NCI-H1436 treated with DMSO at 0.1 percent for 48 hours (cell line): ENCODE measurements at places on chromosomes 12 and 14.

- no peak for DNase-seq
These were observed 32.1 kb downstream of the FMNL3 start for GRCh38 chr12:49675137-49675536.

GRCh38 chr14:99996951-99997571 lies 68.2 kb upstream of the EVL start:
- no peak for DNase-seq

GRCh38 chr12:69508621-69509020 lies 38.4 kb downstream of the FRS2 start:
- no peak for DNase-seq

GRCh38 chr14:53640695-53641094 lies 315.9 kb downstream of the BMP4 start:
- DNase-seq = no peak

DNA sequence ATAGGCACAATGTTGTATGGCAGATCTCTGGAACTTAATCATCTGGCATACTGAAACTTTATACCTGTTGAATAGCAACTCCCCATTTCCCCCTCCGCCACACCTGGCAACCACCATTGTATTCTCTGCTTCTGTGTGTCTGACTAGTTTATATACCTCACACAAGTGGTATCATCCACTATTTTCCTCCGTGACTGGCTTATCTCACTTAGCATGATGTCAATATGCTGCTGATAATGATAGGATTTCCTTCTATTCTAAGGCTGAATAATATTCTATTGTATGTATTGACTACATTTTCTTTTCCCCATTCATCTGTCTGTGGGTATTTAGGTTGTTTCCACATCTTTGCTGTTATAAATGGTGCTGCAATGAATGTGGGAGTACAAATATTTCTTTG lies 21.5 kb downstream of the BRMS1L start:
- no peak for DNase-seq

DNA sequence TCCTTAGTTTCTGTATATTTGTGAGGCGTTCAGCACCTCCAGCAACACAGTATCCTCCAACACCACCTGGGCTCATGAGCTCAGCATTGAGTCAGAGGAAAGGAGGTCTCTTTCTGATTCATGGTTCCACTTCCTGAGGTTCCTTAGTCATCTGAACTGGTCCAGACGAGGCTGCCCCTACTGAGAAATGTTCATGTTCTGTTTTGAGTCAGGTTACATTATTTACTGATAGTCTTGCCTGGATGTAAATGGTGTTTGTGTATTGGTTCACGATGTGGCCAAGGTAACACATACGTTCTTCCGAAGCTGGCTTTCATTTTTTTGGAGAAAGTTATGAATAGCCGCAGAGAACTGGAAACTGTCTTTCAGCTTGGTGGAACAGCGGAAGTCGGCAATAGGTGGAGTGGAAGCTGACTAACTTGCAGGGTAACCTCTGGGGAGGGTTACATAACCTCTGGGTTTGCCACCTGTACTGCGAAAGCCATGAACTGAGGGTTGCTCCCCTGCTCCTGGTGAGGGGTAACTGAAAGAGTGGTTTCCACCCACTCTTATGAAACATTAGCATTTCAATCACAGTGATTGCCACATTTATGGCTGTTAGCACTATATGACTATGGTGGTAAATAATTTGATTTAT lies 42.2 kb upstream of the MANSC4 start:
- DNase-seq = no peak

DNA sequence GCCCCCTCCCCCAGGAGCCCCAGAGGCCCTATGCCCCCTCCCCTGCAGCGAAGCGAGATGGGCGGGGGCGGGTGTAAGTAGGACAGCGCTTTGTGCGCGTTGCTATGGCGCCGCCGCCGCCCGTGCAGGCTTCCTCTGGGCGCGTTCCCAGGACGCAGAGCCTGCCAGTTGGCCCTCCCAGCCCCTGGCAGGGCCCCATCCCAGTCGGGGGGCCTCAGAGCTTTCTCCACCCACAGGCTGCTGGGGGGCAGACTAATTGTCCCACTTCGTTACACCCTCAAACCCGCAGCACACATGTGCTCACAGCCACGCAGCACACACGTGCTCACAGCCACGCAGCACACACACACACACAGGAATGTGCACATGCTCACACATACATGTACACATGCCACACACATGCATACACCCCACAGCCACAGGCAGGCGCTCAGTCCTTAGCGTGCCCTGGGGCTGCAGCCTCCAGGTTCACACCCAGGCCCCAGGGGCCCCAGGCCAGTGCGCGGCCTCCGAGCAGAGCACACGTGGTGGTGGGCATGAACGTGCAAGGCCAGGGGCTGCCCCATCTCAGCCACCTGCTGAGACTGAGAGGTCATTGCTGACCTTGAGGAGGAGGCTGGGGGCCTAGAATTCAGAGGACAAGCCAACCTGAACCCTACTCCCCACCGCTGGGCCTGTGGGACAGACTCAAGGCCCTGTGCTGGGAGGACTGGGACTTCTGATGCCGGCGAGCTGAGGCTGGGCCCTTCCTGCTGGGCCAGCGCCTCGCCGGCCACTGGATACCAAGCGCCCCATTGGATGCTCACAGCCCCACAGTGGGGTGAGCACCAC lies 15.6 kb downstream of the TRMT61A start:
- DNase-seq = peak; percentile 24

DNA sequence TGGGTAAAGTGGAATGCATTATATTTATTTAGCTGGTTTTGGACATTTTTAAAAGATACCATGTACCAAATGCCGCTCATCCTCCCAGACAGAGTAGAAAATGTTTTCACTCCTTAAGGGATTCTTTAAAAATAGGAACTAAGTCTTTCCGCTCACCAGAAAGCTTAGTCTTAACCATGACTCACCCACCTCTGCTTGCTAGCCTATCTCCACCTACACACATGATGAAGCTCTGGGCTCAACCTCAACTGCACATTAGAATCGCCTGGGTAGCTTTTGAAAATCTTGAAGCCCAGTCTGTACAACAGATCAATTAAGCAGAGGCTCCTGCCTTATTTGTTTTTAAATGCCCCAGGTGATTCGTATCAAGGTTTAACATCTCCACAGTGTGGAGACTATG lies 260.5 kb downstream of the NEDD1 start:
- DNase-seq = no peak

DNA sequence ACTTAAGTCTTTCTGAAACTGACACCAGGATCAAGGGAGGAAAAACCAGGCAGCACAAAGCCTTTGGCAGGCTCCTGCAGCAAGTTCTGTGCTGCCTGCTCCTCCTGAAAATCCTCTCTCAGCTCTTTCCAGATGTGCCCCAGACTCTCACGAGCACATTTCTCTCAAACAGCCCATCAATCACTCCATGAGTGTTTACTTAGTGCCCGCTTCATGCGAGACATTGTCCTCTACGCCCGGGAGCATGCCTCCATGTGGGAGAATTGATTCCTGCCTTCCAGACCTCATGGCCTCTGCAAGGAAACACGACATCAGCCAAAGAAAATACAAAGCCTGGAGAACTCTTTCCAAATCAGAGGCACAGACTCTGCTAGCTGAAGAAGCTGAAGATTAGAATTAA lies 46.5 kb upstream of the TSPAN11 start:
- DNase-seq = no peak

DNA sequence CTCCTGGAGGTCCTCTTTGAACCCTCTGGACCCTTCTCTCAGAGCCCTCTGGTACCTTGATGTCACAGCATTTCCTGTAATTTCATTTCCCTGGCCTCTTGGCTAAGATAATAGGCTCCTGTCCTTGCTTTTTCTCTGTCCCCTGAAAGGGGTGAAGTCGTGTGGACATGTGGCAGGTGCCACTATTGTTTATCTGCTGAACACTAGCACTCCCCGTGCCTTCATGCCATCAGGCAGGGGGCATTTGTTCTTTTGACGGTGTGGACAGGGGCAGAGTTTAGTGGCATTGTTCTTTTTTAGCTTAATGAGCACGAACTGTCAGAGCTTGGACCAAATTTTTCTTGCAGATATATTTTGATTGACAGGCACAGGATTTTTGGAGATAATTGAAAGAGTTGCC lies 166.0 kb downstream of the RGS6 start:
- no peak for DNase-seq

- DNase-seq = no peak
These were observed 91.4 kb downstream of the CALM1 start for GRCh38 chr14:90488256-90488655.

DNA sequence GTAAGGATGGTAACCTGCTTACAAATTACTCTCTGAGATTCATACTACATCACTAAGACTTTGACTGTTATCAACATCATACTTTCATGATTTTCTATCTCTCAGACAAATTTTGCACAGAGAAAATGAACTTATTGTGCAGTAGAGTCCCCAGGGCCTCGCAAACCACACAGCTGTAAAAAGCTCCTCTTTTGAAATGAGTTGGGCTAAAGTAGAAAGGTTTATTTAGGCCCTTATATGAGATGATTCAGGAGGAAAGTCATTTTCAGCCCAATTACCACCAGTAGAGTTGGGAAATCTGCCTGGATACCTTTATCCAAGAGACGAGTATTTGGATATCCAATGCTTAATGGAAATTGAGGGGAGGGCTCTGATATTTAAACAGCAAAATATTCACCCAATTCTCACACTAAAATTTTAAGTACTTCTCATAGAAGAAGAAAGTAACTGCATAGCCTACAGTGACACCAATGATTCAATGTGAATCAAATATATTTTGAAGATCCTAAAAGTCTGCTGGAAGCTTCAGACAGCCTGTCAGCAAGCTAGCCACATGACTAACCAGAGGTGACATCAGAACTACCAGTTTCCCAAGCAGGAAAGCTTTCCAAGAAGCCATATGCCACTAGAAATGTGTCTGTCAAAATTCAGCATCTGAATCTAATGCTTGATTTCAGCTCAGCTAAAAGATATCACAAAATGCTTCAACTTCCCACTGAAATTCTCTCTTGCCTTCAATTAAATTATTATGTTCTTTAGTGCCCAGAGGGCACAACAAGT lies 190.1 kb upstream of the SYT1 start:
- DNase-seq = no peak

DNA sequence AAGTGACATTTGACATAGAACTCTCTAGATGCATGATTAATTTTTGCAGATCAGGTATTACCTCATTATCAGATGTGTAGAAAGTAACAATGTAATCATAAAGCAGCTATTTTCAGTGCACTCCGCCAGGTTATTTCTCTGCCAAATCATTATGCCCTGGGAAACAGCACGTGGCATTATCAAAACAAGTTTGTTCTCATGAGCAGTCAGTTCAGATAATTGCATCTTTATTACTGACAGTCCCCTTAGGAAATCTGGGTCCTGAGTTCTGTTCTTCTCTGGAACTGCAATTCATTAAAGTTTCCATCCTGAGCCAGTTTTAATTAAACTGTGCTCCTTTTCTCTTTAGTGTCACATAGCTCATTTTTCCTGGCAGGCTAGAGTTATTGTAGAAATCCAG lies 94.7 kb upstream of the KRR1 start:
- no peak for DNase-seq

DNA sequence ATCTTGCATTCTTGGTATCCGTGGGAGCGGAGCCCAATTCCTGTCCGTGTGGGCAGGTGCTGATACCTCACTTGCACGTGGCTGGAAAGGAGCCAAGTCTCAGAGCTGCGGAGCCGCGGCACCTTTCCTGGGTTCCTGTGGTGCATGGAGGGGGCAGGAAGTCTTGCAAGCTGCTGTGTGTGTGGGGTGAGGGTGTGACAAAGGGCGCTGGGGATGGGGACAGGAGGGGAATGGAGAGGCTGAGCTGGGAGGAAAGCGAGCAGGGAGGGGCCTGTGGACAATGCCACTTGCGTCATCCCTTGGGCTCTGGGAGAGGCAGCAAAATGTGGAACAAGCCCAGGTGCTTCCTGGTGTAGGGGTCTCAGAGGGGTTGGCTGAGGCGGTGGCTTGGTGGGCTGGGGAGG lies 86.7 kb downstream of the CALM1 start:
- DNase-seq = no peak

- no peak for DNase-seq
These were observed 90.4 kb downstream of the CRACR2A start for GRCh38 chr12:3662521-3662921.

DNA sequence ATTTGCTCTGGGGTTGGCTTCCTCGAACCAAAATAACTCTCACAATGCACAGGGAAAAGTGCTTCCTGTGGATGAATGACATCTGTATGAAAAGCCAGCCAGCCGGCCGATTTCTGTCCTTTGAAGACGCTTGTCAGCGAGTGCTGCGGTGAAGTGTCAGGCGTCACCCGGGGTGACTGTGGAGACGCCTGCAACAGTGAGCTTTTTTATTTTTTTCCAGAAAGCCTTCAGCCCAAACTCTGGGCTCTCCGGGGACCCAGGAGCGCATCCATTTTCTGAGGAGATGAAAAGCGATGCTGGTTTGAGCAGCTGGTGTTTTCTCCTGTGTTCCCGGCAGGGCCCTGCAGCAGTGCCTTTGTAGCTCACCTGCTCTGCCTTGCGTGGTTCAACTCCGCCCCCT lies 147.9 kb upstream of the MYL2 start:
- no peak for DNase-seq

GRCh38 chr12:2395354-2395977 lies 342.7 kb downstream of the CACNA1C start:
- no peak for DNase-seq

- no peak for DNase-seq
These were observed 138.4 kb upstream of the G2E3 start for GRCh38 chr14:30420515-30420914.

DNA sequence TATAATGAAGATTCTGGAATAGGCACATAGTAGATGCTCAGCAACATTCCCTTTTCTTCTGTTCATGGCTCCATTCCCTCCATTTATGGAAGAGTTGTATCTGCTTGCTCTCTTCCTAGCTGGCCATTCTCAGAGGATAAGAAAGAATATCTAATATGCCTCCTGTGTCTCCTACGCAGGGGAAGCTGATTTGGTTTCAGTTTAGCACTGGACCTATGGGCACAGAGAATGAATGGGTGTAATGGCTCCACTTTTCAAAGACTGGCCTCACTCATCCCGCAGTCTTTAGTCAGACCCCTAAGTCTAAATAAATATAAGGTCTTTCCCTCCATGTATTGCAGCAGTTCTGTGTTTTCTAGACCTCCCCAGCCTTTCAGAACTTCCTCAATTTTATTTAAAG lies 2.0 kb downstream of the PKP2 start:
- DNase-seq = no peak

DNA sequence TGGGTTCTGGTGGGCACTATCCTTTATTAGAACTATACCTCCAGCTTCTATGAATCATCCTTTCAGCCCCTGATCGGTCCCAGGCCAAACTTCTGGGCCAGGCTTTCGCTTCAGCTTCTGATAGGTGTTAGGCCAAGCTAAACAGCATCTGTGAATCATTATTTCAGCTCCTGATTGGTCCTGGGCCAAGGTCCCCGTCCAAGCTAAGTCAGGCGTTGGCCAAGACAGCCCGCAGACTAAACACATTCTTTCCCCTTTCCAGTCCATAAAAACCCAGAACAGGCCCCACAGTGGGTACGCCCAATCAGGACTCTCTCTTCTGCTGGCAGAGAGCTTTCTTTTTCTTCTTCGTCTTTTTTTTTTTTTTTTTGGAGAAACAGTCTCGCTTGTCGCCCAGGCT lies 1808.9 kb upstream of the SEL1L start:
- DNase-seq = no peak

GRCh38 chr12:92028441-92028709 lies 117.3 kb downstream of the BTG1 start:
- no peak for DNase-seq

- DNase-seq = no peak
These were observed 56.8 kb upstream of the CHST11 start for GRCh38 chr12:104399740-104400612.
